Adrenal gland (tissue), 19 donors: ENCODE measurements at places on chromosomes 5 and 9. TPM values are rescaled to one million over a fixed set of nuclear protein-coding genes. Genes with fewer than 3 reads are reported as not detected.

DNA sequence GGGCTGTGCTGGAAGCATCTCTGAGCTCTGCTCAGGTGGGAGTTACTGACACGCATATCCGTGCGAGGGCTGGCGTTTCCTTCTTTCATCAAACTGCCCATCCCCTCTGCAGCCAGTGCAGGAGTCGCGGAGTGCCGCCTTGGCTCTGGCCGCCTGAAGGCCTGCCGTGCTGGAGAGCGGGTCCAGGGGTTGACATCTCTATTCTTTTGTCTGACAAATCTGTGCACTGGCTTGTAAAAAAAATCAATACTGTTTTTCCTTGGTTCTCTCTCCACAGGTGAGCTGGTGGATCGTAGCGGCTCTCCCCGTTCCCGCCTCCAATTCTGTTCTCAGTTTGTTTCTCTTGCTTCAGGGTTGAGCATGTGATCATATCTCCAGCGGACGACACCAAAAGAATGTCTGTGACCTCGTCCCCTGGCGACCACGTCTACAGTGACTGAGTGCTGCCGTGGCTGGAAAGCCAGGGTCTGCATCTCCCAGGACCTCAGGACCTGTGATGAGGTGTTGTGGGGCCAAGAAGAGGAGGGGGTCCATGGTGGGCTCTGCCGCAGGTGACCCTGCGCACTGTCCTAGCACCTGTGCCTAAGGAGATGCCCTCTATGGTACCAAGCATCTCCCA lies 214.3 kb upstream of the IRX4 start:
- H3K4me1 ChIP-seq: no peaks in the 10 kb centered on the region
- DNase-seq: no peak
- H3K4me3 ChIP-seq: no peak overlapping the region
- H3K27me3 ChIP-seq: no peaks in the 10 kb centered on the region

DNA sequence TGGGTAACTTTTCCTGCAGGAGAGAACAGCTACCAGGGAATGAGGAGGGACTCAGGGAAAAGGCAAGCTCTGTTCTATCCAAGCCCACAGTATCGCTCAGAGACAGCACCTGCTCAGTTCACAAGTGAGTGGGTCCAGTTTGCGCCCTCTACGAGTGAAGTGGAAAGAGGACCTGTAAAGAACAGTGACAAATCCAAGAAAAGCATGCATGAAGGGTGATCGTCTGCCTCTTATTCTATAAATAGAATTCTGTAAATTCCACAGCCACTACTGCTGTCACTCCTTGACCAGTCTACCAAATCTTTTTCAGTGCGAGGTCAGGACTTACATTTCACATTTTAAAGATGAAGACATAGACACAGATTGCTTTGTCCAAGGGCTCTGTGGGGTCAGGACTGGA lies 117.5 kb downstream of the ENTREP1 start:
- H3K36me3 ChIP-seq: no peaks in the 10 kb centered on the region
- no peaks in the 10 kb centered on the region for H3K27me3 ChIP-seq
- no peak for DNase-seq

- H3K4me3 ChIP-seq: no peak overlapping the region
- no peaks in the 10 kb centered on the region for H3K27me3 ChIP-seq
- H3K27ac ChIP-seq: peak overlapping the region; percentile 60
- H3K4me1 ChIP-seq: peaks cover 15% of the 10 kb centered on the region
- no peak for DNase-seq
These were observed 813 bp upstream of the AGTPBP1 start for GRCh38 chr9:85742597-85742936.

AQP7 gene
- total RNA-seq: not detected

IPO11 gene
- total RNA-seq: 30.2 TPM

GRCh38 chr9:18672706-18673105 lies 198.8 kb downstream of the ADAMTSL1 start:
- H3K27ac ChIP-seq: no peak overlapping the region
- H3K4me3 ChIP-seq: no peak overlapping the region
- no peaks in the 10 kb centered on the region for H3K36me3 ChIP-seq
- H3K27me3 ChIP-seq: no peaks in the 10 kb centered on the region
- no peak for DNase-seq
- no peaks in the 10 kb centered on the region for H3K4me1 ChIP-seq

SHB gene
- total RNA-seq: 19.0 TPM
